CD4-positive, alpha-beta T cell treated with Interleukin-2 at 100 ng/mL for 4 hours (primary cell): ENCODE measurements at places on chromosomes 6 and 20.

GRCh38 chr6:107673076-107673494 lies 151.0 kb downstream of the SCML4 start:
- no peak for DNase-seq

DNA sequence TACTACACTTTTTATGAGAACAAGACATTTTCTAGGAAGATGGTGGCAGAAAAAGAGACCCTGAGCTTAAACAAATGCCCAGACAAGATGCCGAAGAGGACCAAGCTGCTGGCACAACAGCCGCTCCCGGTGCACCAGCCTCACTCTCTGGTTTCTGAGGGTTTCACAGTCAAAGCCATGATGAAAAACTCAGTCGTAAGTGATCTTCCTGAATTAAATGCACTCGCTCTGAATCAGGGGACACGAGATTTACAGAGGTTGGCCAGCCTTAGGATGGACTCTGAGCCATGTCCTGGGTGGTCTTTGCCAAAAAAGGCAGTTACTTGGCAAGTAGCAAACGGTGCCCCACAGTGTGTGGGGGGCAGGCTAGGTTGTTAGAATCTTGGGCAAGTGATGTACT lies 423 bp downstream of the PACRG start:
- no peak for DNase-seq

GRCh38 chr6:92538275-92538674 lies 881.1 kb downstream of the EPHA7 start:
- no peak for DNase-seq

DNA sequence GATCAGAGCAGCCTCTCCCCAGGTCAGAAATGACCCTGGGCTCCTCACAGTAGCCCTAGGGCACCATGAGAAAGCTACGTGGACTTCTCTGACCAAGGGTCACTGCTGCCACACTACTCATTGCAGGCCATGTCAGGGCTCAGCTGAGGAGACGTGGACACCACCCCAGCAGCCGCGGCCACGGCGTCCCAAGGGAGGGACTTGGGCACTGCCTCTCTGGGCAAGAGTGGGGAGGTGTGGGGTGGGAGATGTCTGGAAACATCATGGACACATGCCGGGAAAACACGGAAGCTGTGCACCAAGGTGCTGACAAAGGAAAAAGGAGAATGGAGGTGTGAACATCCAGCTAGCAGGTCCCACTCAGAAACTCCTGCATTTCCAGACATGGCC lies 9.0 kb downstream of the GMEB2 start:
- DNase-seq: no peak

GRCh38 chr20:47795214-47795907 lies 10.1 kb upstream of the SULF2 start:
- DNase-seq: no peak
